ENCODE measurements at places on chromosomes 1 and 21.

DNA sequence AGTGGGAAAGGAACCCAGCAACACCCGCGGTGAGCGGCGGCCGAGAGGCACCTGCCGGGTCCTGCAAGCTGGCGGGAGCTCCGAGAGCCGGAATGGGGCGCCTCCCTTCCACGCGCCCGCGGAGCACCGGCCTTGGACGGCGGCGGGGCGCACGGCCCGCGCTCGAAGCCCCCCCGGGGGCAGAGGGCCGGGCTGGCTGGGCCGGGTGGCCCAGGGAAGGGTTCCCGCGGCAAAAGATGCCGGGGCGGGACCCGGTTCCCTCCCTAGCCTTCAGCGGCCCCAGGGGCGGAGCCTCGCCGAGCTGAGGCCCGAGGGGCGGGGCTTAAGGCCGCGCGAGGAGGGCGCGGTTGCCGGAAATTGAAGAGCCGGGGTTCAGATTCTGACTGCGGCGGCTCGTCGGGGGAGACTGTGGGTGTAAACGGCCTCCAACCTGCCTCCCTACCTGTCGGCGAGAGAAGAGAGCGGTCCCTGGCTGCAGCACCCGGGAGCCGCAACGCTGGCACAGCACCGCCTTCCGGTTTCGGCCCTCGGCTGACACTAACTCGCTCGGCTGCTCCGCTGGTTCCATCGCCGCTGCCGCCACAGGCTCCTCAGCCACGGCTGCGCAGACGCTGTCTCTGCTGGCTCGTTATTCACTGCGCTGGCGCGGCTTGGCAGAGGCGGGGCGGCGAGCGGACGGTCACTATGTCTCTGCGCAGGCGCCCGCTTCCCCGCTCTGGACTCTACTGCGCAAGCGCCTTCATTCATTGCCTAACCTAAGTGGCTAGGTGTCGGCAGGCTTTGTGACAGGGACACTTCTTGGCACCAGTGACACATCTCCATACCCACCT, at the start of gene RABIF:
Gene RABIF, minus strand, starts transcription at position 619 of the 830 bp plus-strand sequence. Its CDS starts 51 bp downstream, at position 568.
- DNase-seq = peak; percentile 95

- DNase-seq = no peak
These were observed 192.2 kb downstream of the TGFB2 start for GRCh38 chr1:218537122-218537913.

GRCh38 chr1:203130358-203130985, 2.9 kb downstream of the ADORA1 start:
- no peak for DNase-seq

GRCh38 chr1:177798614-177799013, 171.2 kb downstream of the SEC16B start:
- no peak for DNase-seq

- DNase-seq = no peak
These were observed 82.0 kb downstream of the MAP3K7CL start for GRCh38 chr21:29212446-29212845.

- no peak for DNase-seq
These were observed 25.6 kb downstream of the TRABD2B start for GRCh38 chr1:47971385-47972160.

- no peak for DNase-seq
These were observed 39.5 kb downstream of the RGS8 start for GRCh38 chr1:182644886-182645285.
